ENCODE measurements at places on chromosomes 12 and 14. TPM values are rescaled to one million over a fixed set of nuclear protein-coding genes. Genes with fewer than 3 reads are reported as not detected.

Gene LRRC10
- polyA plus RNA-seq: not detected

Gene CCDC175
- polyA plus RNA-seq: not detected

Gene ENDOU
- polyA plus RNA-seq: not detected

Gene VCPKMT
- polyA plus RNA-seq: 11.7 TPM

Gene KRT81
- polyA plus RNA-seq: not detected

Gene HOXC10
- polyA plus RNA-seq: not detected

Gene RPL6
- 609 TPM for polyA plus RNA-seq

DNA sequence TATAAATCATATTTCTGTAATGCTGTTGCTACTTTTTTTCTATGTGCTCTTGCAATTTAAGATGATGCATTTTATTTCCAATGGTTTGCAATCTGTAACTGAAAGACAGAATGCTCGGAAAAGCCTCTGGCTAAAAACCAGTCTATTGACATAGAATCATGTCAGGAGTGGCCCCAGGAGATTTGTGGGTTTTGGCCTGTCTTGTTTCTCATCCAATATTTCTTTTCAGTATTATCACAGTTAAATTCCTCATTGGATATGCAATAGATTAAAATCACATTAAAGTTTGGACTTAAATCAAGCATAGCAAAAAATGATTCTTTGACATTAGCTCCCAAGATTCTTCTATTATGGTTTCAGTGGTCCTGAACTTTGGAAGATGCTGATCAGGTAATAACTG lies 19.1 kb upstream of the SLC38A2 start:
- no peak for DNase-seq

GRCh38 chr14:66572826-66573225 lies 64.9 kb downstream of the GPHN start:
- no peak for DNase-seq

DNA sequence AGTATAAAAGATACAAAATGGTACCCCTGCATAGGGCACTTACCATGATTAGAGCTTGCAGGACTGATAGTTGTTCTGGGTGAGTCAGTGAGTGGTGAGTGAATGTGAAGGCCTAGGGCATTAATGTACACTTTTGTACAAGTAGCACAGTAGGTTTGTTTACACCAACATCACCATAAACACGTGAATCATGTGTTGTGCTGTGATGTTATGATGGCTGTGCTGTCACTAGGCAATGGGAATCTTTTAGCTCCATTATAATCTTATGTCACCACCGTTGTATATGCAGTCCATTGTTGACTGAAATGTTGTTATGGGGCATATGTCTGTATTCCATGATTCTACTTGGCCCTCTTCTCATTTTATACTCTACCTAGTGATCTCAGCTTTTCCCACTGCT lies 11.8 kb downstream of the NUBPL start:
- DNase-seq: no peak

DNA sequence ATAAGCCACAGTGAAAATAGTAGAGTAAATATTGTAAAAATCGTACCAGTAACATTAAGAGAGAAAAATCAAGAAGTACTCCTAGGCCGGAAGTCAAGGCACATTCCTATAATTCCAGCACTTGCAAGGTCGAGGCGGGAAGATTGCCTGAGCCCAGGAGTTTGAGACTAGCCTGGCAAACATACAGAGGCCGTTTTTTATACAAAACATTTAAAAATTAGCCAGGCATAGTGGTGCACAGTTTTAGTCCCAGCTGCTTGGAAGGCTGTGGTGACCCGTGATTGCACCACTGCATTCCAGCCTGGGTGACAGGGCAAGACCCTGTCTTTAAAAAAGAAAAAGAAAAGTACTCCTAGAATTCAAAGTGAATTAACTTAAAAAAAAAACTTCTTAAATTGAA lies 341.8 kb downstream of the C12orf50 start:
- no peak for DNase-seq

- DNase-seq: no peak
Observed at GRCh38 chr12:25531502-25532052, 21.5 kb downstream of the LMNTD1 start.

DNA sequence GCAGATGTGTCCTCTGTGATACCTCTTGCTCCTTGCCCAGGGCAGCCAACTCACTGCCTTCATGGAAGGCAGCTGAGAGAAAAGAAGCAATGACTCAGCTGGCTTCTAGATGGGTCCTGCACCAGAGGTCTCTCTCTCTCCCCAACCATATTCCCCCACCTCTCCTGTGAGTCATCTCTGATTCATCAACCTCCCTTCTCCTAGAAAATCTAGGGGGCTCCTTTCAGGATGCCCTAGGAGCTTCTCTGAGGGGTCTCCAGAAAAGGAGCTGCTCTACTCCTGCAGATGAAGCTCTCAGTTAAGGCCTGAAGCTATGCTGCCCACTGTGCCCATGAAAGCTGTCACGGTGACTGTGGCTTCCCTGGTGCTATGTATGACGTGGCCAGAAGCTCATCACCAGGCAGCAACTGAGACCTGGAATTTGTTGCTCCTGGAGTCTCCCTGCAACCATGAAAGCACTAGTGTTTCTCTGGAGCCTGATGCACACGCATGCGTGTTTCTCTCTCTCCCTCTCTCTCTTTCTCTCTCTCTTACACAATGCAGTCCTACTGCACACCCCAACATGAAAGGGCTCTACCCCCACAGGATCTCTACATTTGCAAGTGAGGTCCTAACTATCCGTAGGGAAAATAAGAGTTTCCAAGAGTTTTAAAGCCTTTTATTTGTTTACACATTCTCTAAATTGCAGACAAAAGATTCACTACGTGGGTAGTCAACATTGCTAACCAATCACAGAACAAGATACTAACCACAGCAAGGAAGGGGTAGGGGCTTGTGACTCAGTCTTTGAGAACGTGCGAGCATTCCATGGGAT lies 285.3 kb downstream of the DPF3 start:
- DNase-seq: no peak

DNA sequence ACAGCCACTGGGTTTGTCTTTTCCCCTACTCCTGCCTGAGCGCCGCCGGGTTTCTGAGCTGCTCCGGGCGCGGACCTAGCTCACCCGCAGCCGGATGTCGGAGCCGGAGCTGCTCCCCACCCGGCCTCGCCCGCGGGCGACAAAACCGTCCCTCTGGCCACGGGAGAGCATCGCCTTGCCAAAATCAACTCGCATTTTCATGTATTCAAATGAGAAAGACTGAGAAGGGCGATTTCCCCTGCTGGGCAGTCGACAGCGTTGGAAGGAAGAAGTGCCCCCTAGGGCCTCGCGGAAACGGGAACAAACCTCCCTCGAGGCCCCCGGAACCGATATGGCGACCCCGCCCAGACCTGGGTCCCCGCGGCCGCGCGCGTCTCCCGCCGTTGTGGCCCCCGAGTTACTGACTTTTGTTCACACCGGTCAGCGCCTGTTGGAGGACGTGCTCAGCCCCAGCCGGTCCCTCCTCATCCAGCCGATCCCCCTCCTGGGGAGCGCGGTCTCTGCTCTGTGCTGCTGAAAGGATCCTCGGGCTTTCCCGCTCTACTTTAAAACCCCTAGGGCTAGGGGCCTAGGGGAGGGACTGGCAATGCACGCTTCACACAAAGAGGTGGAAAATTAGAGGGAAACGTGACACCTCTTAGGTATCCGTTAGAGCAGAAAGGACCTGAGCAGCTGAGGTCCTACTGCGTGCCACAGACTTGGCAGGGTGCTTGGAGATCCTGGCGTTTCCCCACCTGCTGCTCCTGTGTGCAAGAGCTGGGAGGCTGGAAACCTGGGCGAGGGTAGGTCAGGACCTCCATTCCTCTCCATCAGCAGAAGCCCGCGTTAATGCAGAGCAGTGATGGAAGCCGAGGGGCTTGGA lies 4.3 kb downstream of the TTC6 start:
- no peak for DNase-seq

- DNase-seq: no peak
Observed at GRCh38 chr12:92381856-92382255, 236.2 kb upstream of the BTG1 start.

DNA sequence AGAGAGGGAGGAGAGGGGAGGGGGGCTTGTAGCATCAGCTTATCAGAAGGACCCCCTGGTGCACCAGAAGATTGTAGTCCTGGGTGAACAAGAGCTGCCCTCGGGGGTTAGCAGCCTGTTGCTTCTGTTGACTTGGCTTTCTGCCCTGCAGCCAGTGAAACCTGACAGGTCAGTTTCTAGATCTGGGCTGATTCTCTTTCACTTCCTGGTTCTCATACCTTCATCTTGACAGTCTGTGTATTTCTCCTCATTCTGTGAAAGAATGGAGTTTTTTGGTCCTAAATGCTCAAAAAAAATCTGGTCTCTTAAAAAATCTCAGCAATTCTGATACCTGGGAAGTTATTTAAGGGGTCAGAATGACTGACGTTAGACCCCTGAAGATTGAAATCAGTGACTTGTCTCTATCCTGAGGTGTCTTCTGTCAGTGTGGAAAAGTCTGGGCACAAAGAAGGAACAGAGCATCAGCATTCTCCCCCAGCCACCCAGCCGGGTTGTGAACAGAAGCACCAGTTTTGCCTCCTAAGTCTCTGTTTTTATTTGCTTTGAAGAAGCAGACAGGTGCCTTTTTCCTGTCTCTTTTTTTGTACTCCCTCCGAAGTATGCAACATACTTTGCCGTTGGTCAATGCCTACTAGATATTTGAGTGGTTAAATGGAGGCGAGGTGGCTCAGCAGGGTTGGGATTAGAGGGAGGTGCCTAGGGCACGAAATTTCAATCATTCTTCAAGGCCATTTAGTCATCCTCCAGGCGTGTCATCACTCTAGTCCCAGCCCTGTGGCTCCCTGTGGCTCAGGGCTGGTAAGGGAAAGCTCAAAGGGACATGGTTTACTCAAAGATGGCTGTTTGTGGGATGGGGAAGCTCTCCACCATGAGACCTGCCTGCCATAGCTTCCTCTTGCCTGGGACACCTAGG lies 24.0 kb downstream of the TTC9 start:
- DNase-seq: no peak

- no peak for DNase-seq
Observed at GRCh38 chr14:96829791-96830190, 32.6 kb downstream of the VRK1 start.

DNA sequence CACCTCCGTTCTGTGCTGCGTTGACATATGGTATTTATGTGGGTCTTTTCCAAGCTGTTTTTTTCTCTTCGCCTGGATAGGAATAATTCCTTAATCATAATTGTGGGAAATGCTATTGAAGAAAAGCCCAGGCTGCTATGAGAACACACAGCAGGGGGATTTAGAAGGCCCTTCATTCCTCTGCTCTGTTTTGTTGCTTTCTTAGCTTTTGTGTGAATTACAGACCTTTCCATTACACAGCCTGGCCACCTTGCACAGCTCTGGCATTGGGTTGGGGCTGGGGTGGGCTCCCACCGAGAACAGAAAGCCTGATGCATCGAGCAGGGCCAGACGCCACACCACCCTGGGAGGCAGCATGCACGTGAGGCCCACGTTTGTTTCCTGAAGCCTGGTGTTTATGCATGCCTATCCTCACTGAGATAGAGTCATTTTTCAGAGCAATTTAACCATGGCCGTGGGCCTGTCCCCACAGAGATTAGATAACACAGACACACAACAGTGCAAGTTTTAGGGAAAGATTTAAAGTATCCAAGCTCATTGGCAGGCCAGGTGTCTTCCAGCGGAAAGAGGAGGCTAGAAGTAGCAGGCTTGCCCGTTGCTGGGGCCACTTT lies 287.6 kb upstream of the PWP1 start:
- DNase-seq: no peak

DNA sequence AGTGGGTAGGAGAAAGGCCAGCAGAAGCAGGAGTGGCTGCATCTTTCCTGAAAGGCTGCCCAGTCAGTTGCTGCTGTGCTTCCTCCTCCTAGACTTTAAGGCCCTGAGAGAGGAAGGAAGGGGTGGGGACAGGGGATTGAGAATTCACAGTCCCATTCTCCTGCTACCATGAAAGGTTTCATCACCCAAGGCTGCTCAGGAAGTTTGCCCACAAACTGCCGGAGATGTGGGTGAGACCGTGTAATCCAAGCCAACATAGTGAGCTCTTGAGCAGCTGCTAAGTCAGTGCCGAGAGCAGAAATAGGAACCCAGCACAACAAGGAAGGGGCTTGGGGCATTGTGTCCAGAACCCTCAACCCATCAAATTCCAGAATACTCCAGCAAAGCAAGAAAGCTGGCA lies at the start of gene CTSG:
Gene CTSG (minus strand): TSS at position 69 of the 400 bp plus-strand sequence. CDS start 27 bp downstream, at position 42.
- no peak for DNase-seq

DNA sequence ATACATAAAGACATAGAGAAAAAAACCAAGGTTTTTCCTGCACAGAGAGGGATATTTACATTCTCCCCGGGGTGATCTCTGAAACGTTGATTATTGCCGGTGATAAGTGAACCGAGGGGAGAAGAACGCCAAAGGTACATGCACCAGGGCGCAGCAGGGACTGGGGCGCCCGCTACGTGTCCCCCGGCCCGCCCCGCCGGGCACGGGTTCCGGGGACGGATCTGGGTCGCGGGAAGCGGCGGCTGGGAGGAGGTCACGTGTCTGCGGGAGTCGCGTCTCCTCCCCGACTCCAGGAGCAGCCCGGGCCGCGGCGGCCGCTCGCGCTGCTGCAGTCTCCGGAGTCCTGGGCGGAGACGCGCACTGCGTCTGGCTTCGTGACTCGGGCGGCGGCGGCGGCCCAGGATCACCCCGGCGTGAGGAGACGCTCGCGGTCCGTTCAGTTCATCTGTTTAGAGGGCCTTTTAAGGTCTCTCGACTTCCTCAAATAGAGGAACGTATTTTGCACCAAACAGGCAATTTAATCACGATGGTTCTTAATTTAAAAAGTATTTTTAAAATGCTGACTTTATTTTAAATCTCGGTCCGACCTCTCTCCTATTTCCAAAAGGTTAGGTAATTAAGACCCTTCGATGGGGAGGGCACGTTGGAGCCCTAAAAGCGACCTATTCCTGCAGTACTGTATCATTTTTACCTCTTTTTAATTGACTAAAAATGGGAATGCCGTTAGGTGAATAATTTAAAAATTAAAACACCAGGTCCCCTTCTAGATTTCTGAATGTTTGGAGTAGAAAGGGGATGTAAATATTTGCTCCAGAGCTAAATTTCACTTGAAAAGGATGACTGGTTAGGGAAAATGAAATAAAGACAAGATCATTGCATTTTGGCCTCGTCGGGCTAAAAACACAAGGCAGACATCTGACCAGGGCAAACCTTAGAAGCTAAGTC lies 1.8 kb upstream of the BHLHE41 start:
- no peak for DNase-seq

DNA sequence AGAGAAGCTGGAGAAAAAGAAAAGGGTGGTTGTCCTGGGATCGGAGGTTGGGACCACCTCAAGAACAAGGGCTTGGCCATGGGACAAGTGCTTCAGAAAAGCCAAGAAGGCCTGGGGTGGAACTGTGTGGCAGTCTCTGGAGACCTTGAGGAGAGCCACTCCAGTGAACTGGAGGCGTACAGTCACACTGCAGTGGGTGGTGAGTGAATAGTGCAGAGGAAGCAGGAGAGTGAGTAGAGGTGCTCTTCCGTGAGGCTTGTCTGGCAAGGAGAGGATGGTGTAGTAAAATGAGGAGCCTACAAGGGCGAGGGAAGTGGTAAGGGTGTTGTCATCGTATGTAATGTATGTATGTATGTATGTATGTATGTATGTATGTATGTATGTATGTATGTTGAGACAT lies 20.9 kb downstream of the RASSF3 start:
- no peak for DNase-seq
